ENCODE measurements at places on chromosomes 13 and 19.

- no peak within 1 kb of the TSS for H3K27ac ChIP-seq
- peaks cover 12% of the 10 kb centered on the region for H3K27me3 ChIP-seq
- H3K36me3 ChIP-seq = no peaks in the 10 kb centered on the region
- H3K4me3 ChIP-seq = no peak within 1 kb of the TSS
- H3K4me1 ChIP-seq = no peaks in the 10 kb centered on the region
Observed at GRCh38 chr19:41755328-41755913, at the start of gene CEACAM6. TSS of gene CEACAM6 (plus strand) at chr19:41755530. CDS start at chr19:41755639, 109 bp downstream.

DNA sequence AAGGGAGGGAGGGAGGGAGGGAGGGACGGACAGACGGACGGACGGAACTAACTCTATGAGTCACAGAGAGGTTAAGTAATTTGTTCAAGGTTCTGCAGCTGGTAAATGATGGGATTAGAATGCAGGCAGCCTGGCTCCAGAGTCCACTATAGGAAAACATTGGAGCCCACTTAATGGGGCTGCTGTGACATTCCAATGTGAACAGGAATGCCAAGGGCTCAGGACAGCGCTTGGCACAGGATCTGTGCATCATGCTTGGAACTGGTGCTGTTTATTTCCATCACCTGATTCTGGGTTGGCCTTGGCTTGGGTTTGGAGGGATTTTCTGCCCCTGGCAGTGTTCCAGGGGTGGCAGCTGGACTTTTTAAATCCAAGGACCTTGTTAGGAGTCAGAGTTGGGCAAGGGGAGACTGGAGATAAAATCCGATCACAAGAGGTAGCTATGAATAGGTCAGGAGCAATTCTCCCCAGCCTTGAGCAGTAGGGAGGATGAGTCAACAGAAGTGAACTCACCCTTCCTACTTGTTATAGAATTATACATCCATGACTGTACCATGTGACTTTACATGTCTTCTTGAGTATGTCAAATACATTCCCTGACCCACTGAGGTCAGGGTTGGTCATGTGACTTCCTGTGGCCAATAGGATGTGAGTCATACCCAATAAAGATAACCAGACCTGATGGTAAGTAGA lies 7.8 kb upstream of the HIF3A start:
- H3K27me3 ChIP-seq = no peaks in the 10 kb centered on the region
- H3K36me3 ChIP-seq = no peaks in the 10 kb centered on the region
- no peak overlapping the region for H3K4me3 ChIP-seq
- H3K27ac ChIP-seq = no peak overlapping the region
- no peak for DNase-seq

DNA sequence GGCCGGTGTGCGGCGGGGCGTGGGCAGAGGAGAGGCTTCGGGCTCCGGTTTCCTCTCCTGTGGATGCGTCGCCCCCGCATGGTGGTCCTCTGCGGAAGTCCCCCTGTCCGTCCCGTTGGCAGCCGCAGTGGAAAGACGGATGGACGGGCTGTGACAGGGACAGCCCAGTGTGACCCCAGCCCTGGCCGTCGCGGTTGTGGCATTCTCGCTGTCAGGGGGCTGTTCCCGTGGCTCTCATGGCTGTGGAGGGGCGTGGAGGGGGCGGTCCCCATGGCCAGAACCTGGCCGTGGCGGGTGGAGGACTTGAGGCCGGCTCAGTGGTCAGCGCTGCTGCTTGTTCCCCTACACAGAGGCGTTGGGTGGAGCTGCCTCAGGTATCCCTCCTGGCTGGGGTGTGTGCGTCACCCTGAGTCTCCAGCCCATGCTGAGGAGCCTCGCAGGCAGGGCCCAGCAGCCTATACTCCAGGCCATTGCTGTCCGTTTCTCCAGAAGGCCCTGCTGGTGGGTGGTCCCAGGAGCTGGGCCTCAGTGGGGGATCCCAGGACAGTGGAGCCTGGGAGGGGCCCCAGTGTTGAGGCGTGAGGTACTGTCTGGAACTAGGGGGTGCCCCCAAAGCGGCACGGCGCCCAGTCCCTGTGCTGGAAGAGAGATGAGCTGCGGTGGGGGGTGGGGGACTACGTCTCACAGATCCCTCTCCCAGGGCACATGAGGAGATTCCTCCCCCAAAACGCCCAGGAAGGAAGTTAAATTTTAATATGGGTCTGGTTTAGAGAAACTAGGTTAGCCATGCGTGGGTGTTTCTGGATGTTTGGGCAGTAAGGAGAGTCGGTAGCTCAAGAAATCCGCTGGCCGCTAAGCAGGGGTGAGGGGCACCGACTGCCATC lies 20.3 kb downstream of the CSNK1G2 start:
- no peaks in the 10 kb centered on the region for H3K27me3 ChIP-seq
- peaks cover 34% of the 10 kb centered on the region for H3K36me3 ChIP-seq
- H3K27ac ChIP-seq = no peak overlapping the region
- no peak for DNase-seq

- no peaks in the 10 kb centered on the region for H3K27me3 ChIP-seq
- DNase-seq = no peak
- no peak overlapping the region for H3K4me3 ChIP-seq
- peaks cover 7% of the 10 kb centered on the region for H3K4me1 ChIP-seq
- no peak overlapping the region for H3K27ac ChIP-seq
Observed at GRCh38 chr19:35433448-35433847, 14.6 kb upstream of the FFAR2 start.

- H3K4me3 ChIP-seq = no peak overlapping the region
- H3K36me3 ChIP-seq = no peaks in the 10 kb centered on the region
- no peaks in the 10 kb centered on the region for H3K4me1 ChIP-seq
- no peaks in the 10 kb centered on the region for H3K27me3 ChIP-seq
- no peak for DNase-seq
Observed at GRCh38 chr19:12866416-12867119, 14.7 kb downstream of the DNASE2 start.

GRCh38 chr19:48480183-48480557 lies 11.0 kb downstream of the CYTH2 start:
- no peaks in the 10 kb centered on the region for H3K27me3 ChIP-seq
- H3K4me1 ChIP-seq = no peaks in the 10 kb centered on the region
- peak overlapping the region; percentile 51 for H3K4me3 ChIP-seq
- peak overlapping the region; percentile 81 for H3K27ac ChIP-seq

DNA sequence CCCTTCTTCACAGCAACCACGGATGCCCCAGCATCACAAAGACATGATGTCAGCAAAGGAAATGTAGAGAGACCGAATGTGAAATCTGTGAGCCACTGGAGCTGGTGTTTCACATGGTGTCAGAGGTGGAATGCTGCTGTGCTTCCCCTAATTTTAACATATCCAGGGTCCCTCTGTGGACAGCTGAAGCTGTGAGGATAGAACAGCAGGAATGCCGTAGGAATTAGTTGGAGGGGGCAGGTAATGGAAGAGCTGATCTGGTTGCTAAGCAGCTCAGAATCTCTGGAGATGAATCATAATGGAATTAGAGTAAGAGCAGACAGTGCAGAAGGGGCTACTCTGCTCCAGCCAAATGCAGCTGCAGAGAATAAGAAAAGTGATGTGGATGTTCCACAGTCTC lies 68.9 kb upstream of the ZNF835 start:
- no peaks in the 10 kb centered on the region for H3K36me3 ChIP-seq
- no peaks in the 10 kb centered on the region for H3K27me3 ChIP-seq
- DNase-seq = no peak
- H3K27ac ChIP-seq = no peak overlapping the region

GRCh38 chr13:64369121-64369520 lies 2861.0 kb downstream of the PCDH9 start:
- H3K4me3 ChIP-seq = no peak overlapping the region
- no peaks in the 10 kb centered on the region for H3K27me3 ChIP-seq
- no peak for DNase-seq
- no peaks in the 10 kb centered on the region for H3K4me1 ChIP-seq
- H3K27ac ChIP-seq = no peak overlapping the region

DNA sequence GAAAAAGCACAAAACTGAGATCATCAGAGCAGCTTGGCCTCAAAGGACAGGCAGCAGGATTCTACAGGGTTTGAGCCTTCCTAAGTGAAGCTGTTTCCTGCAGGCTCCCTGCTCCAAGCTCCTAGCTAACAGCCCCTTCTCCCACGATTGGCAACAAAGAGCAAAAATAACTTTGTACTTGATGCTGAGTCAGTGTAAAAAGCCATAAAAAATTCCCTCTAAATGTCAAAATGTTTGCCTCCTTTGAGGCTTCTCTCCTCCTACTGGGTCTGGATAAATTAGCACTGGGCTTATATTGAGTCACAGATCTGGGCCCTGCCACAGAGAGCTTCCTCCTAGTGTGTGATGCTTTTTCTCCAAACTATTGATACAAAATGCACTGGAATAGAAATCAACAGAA lies 153.3 kb downstream of the TNFRSF19 start:
- no peak for DNase-seq
- H3K36me3 ChIP-seq = peaks cover 7% of the 10 kb centered on the region
- H3K4me1 ChIP-seq = peaks cover 32% of the 10 kb centered on the region
- no peak overlapping the region for H3K4me3 ChIP-seq
- H3K27me3 ChIP-seq = no peaks in the 10 kb centered on the region

- H3K4me1 ChIP-seq = no peaks in the 10 kb centered on the region
- no peak overlapping the region for H3K4me3 ChIP-seq
- no peaks in the 10 kb centered on the region for H3K27me3 ChIP-seq
- DNase-seq = no peak
Observed at GRCh38 chr19:29478578-29479565, 46.9 kb upstream of the VSTM2B start.

DNA sequence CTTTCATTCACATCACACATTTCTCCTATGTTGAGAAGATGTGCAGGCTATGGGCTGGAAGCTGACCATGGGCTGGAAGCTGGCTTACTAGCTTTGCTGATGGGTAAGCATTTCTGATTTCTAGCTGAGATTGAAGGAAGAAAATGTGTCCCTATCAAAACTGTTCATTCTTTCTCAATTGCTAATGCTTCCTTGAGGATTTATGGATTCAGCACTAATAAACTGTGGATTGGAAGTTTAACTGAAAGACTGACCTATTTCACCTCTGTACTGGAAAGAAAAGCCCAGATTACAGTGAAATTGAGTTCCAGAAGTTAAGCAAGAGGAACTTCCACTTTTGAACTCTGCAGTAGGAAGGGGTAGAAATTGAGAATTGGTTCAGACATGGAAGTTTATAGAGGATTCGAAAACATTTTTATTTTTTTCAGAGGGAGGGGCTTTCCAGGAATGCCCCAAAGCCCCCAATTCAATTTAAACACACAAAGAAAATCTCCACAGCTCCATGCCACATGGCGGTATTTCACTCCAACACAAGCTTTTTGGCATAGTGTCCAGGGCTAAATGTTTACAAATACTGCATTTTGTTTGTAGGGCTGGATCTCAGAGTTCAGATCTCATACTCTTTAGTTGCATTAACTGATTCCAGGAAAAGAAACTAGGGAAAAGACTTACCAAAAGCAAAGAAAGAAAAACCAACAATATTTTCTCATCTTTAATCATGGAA lies 61.2 kb upstream of the ARGLU1 start:
- H3K4me3 ChIP-seq = no peak overlapping the region
- no peak for DNase-seq
- H3K4me1 ChIP-seq = no peaks in the 10 kb centered on the region
- no peak overlapping the region for H3K27ac ChIP-seq
- H3K36me3 ChIP-seq = no peaks in the 10 kb centered on the region
- no peaks in the 10 kb centered on the region for H3K27me3 ChIP-seq

GRCh38 chr13:75482820-75483079 lies 781 bp upstream of the TBC1D4 start:
- H3K36me3 ChIP-seq = no peaks in the 10 kb centered on the region
- no peak for DNase-seq
- H3K4me3 ChIP-seq = peak overlapping the region; percentile 73
- no peaks in the 10 kb centered on the region for H3K27me3 ChIP-seq
- H3K4me1 ChIP-seq = no peaks in the 10 kb centered on the region
- peak overlapping the region; percentile 24 for H3K27ac ChIP-seq

DNA sequence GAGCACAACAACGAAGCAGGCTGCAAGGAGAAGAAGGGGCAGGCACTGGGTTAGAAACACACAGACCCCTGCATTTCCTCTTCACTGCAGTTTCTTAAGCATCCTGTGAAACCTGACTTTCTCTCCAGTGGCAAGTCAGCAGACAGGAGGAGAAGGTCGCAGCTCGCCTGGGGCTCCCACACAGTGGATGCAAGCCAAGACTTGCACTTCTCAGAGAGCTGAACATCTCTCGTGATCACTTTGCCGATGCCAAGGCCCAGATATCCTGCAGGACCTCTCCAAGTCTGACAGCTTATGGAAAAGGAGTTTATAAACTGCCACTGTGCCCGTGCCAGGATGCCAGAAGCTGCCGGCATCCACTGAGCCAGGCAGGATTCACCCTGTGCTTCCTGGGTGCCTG lies 18.4 kb downstream of the TMEM272 start:
- H3K4me1 ChIP-seq = peaks cover 15% of the 10 kb centered on the region
- no peak overlapping the region for H3K27ac ChIP-seq
- H3K36me3 ChIP-seq = no peaks in the 10 kb centered on the region
- no peak for DNase-seq
- no peak overlapping the region for H3K4me3 ChIP-seq

DNA sequence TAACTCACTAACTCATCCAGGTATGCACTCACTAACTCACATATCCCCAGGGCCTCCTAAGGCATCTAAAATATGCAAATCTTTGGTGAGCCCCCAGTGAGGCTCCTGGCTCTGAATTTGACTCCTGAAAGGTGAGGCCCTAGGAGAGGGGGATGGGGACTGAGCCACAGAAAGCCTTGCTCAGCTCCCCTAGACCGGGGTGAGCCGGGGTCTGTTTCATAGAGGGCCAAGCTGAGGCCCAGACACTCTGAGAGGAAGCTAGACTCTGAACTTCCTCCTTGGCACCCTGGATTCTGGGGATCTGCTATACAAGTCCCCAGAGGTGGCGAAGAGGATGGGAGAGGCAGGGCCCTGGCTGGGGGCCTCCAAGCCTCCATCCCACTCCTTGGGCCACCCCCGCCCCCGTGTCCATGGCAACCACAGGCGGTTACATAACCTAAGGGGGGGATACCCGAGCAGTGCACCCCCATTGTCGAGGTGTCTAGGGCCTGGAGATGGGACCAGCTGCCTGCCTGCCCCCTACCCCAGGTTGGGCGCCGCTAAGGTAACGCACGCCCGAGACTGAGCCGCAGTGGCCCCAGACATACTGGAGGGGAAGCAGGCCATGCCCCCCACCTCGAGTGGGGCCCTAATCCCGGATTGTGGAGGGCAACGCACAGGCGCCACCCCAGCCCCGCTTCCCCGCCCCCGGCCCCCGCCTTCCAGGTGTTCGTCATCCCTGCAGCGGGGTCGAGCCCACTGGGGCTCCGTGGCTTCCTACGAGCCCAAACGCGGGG lies 646 bp downstream of the ABHD8 start:
- peak overlapping the region; percentile 51 for H3K4me3 ChIP-seq
- peaks cover 29% of the 10 kb centered on the region for H3K36me3 ChIP-seq
- peaks cover 31% of the 10 kb centered on the region for H3K4me1 ChIP-seq
- no peak for DNase-seq
- H3K27ac ChIP-seq = peak overlapping the region; percentile 89
- H3K27me3 ChIP-seq = no peaks in the 10 kb centered on the region

DNA sequence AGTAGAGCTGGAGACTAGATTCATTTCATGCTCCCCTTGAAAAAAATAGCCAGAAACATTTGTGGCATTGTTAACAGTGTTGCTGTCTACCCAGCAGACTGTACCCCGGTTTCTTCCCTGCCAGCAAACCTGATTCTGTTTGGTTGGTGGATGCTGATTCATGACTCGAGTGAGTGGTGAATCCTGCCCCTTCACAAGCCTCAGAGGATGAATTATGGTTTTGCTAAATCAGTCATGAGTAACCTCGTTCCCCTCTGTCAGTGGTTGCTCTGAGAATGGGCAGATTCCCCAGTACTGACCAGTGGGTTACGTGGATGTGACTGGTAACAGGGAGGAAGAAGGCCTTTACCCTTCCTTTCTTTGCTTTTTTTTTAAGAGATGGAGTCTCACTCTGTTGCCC lies 10.1 kb downstream of the NLRP12 start:
- no peak overlapping the region for H3K27ac ChIP-seq
- H3K4me1 ChIP-seq = no peaks in the 10 kb centered on the region
- no peak for DNase-seq
- H3K27me3 ChIP-seq = no peaks in the 10 kb centered on the region
